ENCODE measurements at places on chromosomes 7 and 10. TPM values are rescaled to one million over a fixed set of nuclear protein-coding genes. Genes with fewer than 3 reads are reported as not detected.

The FAM20C gene
- total RNA-seq = 87.9 TPM

The TAS2R41 gene
- not detected for total RNA-seq

The NPTX2 gene
- total RNA-seq = not detected

The CBLL1 gene
- total RNA-seq = 10.7 TPM

The UNC5B gene
- 0.26 TPM for total RNA-seq

The SLC13A4 gene
- not detected for total RNA-seq

The PRR15 gene
- total RNA-seq = 26.6 TPM

The HKDC1 gene
- 0.44 TPM for total RNA-seq

The NPY4R2 gene
- total RNA-seq = not detected

DNA sequence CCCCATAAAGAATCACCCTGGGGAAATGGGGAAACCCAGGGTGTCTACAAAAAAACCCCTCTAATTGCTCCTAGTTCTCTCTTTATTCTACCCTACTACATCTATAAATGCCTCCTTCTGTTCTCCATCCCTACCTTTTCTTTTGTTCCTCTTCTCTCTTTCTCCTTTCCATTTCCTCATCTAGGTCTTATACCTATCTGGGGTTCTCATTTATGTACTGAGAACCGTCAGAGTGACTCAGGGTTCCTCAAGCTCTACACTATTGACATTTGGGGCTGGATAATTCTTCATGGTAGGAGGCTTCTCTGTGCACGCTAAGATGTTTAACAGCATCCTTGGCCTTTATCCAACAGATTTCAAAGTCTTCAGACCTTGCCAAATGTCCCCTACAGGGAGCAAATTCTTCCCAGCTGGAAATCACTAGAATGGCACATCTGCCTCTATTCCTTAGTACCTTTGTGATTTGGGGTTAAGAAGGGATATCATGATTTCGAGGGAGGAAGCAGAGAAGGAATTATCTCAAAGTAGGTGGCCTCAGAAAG is 137.4 kb upstream of the PTN start:
- no peaks in the 10 kb centered on the region for H3K4me1 ChIP-seq
- no peak overlapping the region for H3K4me3 ChIP-seq
- peaks cover 9% of the 10 kb centered on the region for H3K27me3 ChIP-seq
- H3K36me3 ChIP-seq = no peaks in the 10 kb centered on the region
- no peak for DNase-seq
- H3K27ac ChIP-seq = no peak overlapping the region

GRCh38 chr10:21340331-21340730 is 185.2 kb downstream of the SKIDA1 start:
- peak; percentile 91 for DNase-seq
- no peaks in the 10 kb centered on the region for H3K27me3 ChIP-seq
- no peak overlapping the region for H3K4me3 ChIP-seq
- H3K36me3 ChIP-seq = no peaks in the 10 kb centered on the region

GRCh38 chr7:106327538-106328481 is 43.0 kb upstream of the NAMPT start:
- DNase-seq = no peak
- H3K4me1 ChIP-seq = peaks cover 17% of the 10 kb centered on the region
- H3K27me3 ChIP-seq = no peaks in the 10 kb centered on the region
- H3K4me3 ChIP-seq = no peak overlapping the region

GRCh38 chr10:131725581-131726069 is 175.2 kb upstream of the PPP2R2D start:
- no peak for DNase-seq
- no peaks in the 10 kb centered on the region for H3K36me3 ChIP-seq
- 0 out of 2 replicates have a peak, but pooled peaks cover 4% of the 10 kb centered on the region for H3K27me3 ChIP-seq

DNA sequence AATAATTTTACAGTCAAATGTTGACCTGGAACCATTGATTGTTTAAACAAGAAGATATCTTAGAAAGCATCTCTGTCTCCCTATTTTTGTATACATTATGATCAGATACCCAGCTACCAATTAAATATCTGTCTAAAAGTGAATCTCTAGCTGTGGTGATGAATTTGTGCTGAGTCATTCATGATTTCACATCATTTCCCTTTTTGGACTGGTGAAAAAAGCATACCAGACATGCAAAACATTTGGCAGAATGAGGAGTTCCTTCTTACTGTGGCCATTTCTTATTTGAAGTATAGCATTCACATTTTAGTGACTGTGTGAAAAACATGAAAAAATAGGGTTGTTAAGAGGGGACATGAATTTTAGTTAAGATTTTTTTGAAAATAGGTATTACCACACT is 98.0 kb upstream of the GATA3 start:
- peaks cover 5% of the 10 kb centered on the region for H3K4me1 ChIP-seq
- H3K27ac ChIP-seq = peak overlapping the region; percentile 4
- H3K36me3 ChIP-seq = no peaks in the 10 kb centered on the region

- H3K4me1 ChIP-seq = peaks cover 39% of the 10 kb centered on the region
- H3K36me3 ChIP-seq = peaks cover 17% of the 10 kb centered on the region
- no peak overlapping the region for H3K27ac ChIP-seq
- no peak overlapping the region for H3K4me3 ChIP-seq
- H3K27me3 ChIP-seq = no peaks in the 10 kb centered on the region
Observed at GRCh38 chr7:44046321-44047061, 2.0 kb downstream of the DBNL start.

DNA sequence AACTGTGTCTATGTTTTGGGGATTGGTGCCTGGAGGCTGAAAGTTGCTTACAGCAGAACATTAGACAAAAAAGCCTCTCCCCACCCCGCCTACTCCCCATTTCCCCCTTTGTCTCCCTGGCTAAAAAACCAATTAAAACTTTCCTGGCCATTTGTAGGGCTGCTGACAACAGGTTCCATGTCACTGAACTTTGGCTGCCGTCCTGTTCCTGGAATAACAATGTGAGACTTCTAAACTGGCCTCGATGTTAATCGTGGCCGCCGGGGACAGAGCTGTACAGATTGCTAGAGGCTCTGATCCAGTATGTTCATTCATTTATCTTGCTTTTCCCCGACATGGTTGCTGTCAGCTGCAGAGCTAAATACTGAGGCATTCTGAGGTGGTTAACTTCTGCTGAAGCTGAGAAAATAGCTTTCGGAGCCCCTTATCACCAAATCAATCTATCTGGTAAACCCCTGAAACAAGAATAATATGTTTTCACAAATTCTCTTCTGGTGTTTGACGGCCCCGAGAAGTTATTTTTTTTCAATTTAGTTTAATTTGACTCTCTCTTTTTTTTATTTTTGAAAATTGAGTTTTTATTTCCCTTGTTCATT is 271.6 kb downstream of the GFRA1 start:
- no peak overlapping the region for H3K27ac ChIP-seq
- no peaks in the 10 kb centered on the region for H3K36me3 ChIP-seq
- H3K4me1 ChIP-seq = no peaks in the 10 kb centered on the region
- no peak overlapping the region for H3K4me3 ChIP-seq
- H3K27me3 ChIP-seq = 0 out of 2 replicates have a peak, but pooled peaks cover 4% of the 10 kb centered on the region
- DNase-seq = no peak

- H3K36me3 ChIP-seq = no peaks in the 10 kb centered on the region
- H3K4me1 ChIP-seq = no peaks in the 10 kb centered on the region
- no peak overlapping the region for H3K4me3 ChIP-seq
- H3K27me3 ChIP-seq = no peaks in the 10 kb centered on the region
- peak; percentile 30 for DNase-seq
Observed at GRCh38 chr7:143492043-143492471, 14.4 kb downstream of the TAS2R41 start.

DNA sequence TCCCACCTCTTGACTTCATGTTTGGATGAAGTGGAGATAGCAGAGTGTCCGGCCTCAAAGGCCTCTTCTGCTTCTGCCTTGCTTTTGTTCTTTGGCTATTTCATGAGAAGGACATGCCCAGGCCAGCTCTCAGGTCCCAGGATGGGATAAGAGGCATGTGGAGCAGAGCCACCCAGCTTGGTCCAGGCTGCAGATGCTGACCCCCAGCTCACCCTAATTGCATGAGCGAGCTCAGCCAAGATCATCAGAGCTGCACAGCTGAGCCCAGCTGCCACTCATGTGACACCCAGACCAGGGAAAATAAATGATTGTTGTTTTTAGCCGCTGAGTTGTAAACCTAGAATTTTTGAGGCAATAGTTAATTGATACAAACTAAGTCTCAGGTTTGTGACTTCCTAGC is 230.0 kb downstream of the PHF14 start:
- no peaks in the 10 kb centered on the region for H3K27me3 ChIP-seq
- H3K4me3 ChIP-seq = no peak overlapping the region
- no peak overlapping the region for H3K27ac ChIP-seq
- no peaks in the 10 kb centered on the region for H3K36me3 ChIP-seq
- no peaks in the 10 kb centered on the region for H3K4me1 ChIP-seq
- no peak for DNase-seq

DNA sequence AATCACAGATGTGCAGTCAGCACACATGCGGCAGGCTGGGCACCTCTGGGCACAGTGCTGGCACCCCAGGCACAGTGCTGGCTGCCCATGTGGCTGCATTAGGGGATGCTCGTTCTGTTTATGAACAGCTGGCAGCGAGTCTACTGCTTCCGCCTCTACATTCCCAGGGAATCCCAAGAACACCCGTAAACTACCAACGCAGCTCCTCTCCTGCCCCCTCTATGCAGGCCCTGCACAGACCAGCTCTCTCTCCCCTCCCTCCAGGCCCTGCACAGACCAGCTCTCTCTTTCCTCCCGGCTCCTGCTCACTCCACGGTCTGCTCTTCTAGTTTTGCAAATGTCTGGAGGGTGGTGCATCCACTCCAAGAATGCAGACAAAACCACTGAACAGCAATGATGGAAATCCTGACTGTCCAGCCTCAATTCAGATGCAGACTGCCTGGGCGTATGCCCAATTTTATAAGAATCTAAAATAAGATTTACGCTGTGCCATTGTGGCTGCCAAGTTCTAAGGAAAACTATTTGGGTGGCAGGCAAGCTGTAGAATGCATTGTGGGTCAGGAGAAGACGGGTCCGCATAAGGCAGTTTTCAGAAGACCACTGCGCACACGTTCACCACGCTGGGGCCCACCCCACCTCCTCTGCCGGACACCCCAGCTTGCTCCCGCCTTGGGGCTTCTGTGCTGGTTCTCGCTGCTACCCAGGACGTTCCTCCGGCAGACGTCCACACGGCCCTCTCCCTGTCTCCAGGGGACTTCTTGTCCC is 234.6 kb downstream of the ZMYND11 start:
- no peaks in the 10 kb centered on the region for H3K36me3 ChIP-seq
- H3K27me3 ChIP-seq = no peaks in the 10 kb centered on the region
- no peak overlapping the region for H3K4me3 ChIP-seq

DNA sequence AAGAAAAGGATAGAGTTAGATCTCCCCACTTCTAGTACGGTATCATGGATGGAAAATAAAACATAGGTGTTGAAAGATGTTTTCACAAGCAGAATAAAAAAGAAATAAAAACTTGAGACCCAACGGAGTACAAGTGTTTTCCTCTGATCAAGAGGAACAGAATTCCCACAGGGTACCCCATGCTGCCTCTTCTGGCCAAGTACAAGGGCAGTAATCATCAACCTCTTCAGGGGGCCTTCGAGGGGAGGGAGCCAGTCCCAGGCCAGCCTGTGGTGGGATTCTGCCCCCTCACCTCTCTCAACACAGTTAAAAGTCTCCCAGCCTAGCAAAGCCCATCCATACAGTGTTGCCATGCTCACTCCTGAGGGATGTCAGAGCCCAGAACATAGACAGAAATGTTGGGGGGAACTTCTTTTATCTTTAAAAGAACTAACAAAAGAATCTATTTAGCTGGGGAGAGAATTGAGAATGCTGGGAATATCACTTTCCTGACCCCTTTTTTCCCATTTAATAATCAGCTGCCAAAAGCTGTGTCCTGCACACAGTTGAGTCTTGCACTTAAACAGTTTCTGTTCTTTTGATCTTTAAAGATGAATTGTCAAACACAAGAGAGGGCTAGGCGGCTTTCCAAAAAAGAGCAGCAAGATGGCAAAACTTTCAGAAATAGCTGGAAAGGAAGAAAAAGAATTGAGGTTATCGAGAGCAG is 101.7 kb downstream of the PTN start:
- H3K4me1 ChIP-seq = no peaks in the 10 kb centered on the region
- no peak overlapping the region for H3K27ac ChIP-seq
- no peak overlapping the region for H3K4me3 ChIP-seq
- H3K36me3 ChIP-seq = no peaks in the 10 kb centered on the region
- DNase-seq = no peak
- H3K27me3 ChIP-seq = no peaks in the 10 kb centered on the region

GRCh38 chr7:28061824-28062196 is 118.8 kb downstream of the JAZF1 start:
- no peak for DNase-seq
- no peaks in the 10 kb centered on the region for H3K36me3 ChIP-seq
- H3K4me1 ChIP-seq = peaks cover 29% of the 10 kb centered on the region
- no peaks in the 10 kb centered on the region for H3K27me3 ChIP-seq

GRCh38 chr7:96205665-96206064 is 116.2 kb downstream of the SLC25A13 start:
- H3K4me1 ChIP-seq = peaks cover 14% of the 10 kb centered on the region
- no peak overlapping the region for H3K4me3 ChIP-seq
- H3K27me3 ChIP-seq = no peaks in the 10 kb centered on the region
- no peak overlapping the region for H3K27ac ChIP-seq
- no peaks in the 10 kb centered on the region for H3K36me3 ChIP-seq

DNA sequence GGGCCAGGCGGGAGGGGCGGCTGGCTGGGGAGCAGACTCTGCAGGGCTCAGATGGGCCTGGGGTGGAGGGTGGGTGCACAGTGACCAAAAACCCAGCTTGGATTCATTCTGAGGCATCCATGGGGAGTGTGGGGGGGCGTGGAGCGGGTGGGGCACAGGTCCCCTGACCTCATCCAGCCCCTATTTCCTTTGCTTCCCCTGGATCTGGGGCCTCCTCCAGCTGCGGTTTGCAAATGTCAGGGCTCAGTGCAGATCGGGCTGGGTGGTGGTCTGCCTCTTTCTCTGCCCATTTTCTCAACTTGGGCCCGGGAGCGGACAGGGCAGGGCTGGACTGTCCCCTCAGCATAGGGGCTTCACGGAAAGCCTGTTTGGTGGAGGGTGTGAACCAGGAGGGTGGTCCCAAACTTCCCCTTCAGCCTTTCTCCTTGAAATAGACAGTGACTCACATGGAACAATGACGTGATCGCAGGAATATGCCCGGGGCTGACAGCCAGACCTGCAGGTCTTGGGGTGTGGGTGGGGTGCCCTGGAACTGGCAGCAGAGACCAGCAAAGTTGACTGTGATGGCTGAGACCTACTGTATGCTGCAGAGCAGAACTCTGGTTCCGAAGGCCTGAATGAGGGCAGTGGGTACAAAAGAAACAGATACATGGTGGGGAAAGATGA is 72.9 kb upstream of the PODXL start:
- no peaks in the 10 kb centered on the region for H3K36me3 ChIP-seq
- peaks cover 72% of the 10 kb centered on the region for H3K4me1 ChIP-seq
- no peaks in the 10 kb centered on the region for H3K27me3 ChIP-seq
- H3K4me3 ChIP-seq = 0 out of 2 replicates have a peak overlapping the region, but pooled peaks have one; percentile 4
- peak; percentile 47 for DNase-seq
- H3K27ac ChIP-seq = peak overlapping the region; percentile 56

GRCh38 chr10:35728341-35728740 is 86.2 kb upstream of the FZD8 start:
- H3K36me3 ChIP-seq = no peaks in the 10 kb centered on the region
- H3K4me1 ChIP-seq = no peaks in the 10 kb centered on the region
- DNase-seq = no peak
- H3K27ac ChIP-seq = no peak overlapping the region
- H3K4me3 ChIP-seq = no peak overlapping the region
